ENCODE measurements at places on chromosomes 4 and X. TPM values are rescaled to one million over a fixed set of nuclear protein-coding genes. Genes with fewer than 3 reads are reported as not detected.

The CT47B1 gene
- total RNA-seq = not detected

The MAGEA2 gene
- not detected for total RNA-seq

The SPP1 gene
- 15.0 TPM for total RNA-seq

GRCh38 chr4:8101213-8102075, 57.2 kb downstream of the ABLIM2 start:
- H3K36me3 ChIP-seq = no peaks in the 10 kb centered on the region
- peaks cover 31% of the 10 kb centered on the region for H3K4me1 ChIP-seq

- no peak overlapping the region for H3K27ac ChIP-seq
- H3K36me3 ChIP-seq = no peaks in the 10 kb centered on the region
- no peak overlapping the region for H3K4me3 ChIP-seq
Measured at GRCh38 chr4:23036503-23036902, 343.8 kb downstream of the GBA3 start.

DNA sequence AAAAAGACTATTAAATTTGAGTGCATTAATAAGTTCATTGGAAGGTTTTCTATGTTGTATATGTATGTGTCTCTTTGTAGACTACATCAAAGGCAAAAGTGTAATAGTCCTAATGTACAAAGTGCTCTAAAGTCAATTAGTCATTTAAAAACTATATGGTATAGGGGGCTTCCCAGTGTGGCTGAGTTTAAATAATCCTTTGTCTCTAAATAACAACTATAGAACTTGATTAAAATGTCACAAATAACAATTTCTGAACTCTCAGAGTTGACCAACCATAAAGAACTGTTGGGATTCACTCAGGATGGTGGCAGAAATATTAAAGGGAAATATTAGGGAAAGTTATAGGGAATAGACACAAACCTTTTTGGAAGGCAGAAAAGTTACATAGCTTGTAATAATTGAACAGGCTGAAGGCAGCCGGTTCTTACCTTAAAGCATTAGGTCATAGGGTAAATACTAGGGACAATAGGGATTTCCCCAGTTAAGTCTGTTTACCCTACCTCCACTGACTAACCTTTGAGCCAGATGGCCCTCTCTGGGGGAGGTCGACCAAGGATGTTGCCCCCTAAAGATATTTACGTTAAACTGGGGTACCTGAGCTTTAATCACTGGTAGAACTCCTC, 1054.2 kb downstream of the ARAP2 start:
- no peaks in the 10 kb centered on the region for H3K36me3 ChIP-seq
- no peak overlapping the region for H3K27ac ChIP-seq
- H3K4me1 ChIP-seq = no peaks in the 10 kb centered on the region

Measured in right atrium auricular region (tissue), 2 donors.